ENCODE measurements at places on chromosomes 16 and 17.
A peak's percentile ranks its signal among the peaks of the same experiment; 100 is the strongest.

DNA sequence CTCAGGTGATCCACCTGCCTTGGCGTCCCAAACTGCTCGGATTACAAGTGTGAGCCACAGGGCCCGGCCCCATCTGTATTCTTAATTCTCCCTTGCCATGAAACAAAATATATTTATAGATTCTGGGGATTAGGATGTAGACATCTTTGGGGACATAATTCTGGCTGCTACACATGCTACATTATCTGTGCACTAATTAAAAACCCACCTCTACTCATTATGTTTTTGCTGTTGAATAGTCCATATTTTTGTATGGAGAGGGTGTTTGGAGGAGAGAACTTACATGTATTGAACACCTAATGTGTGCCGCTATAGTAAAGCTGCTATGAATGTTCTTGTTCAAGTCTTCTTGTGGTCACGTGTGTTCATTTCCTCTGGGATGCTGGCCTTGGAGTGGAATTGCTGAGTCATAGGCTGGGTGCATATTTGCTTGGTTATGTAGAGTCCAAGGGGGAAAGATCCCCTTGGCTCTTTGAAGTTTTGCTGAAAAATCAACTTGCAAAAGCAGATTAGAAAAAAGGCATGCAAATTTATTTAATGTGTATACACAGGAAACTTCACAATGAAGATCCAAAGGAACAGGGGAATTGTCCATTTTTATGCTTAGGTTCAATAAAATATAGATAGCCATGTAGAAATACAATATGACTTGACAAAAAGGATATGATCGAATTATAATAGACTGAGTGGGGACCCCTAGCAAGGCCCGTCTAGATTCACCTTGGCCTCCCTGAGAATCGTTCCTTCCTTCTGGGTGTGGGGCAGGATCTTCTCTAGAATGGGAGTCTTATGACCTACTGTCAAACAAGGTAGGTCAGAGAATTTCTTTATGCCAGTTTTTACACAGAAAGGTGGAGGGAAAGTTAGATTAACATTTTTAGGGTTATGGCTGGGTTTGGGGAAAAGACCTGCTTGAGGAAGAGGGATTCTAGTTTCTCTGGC lies 42.1 kb upstream of the GPRC5B start:
- H3K36me3 ChIP-seq: no peaks in the 10 kb centered on the region
- no peaks in the 10 kb centered on the region for H3K4me1 ChIP-seq
- H3K27me3 ChIP-seq: peaks cover 9% of the 10 kb centered on the region
- no peak for DNase-seq
- H3K4me3 ChIP-seq: no peak overlapping the region

GRCh38 chr17:29349409-29349808 lies 40.8 kb upstream of the TAOK1 start:
- DNase-seq: no peak
- H3K36me3 ChIP-seq: no peaks in the 10 kb centered on the region
- no peak overlapping the region for H3K4me3 ChIP-seq
- no peak overlapping the region for H3K27ac ChIP-seq
- no peaks in the 10 kb centered on the region for H3K27me3 ChIP-seq
- H3K4me1 ChIP-seq: no peaks in the 10 kb centered on the region

GRCh38 chr16:14042706-14043105 lies 28.4 kb upstream of the MRTFB start:
- no peak overlapping the region for H3K4me3 ChIP-seq
- no peak for DNase-seq
- no peaks in the 10 kb centered on the region for H3K27me3 ChIP-seq
- peaks cover 5% of the 10 kb centered on the region for H3K4me1 ChIP-seq

GRCh38 chr17:685006-685405 lies 29.6 kb downstream of the VPS53 start:
- H3K27me3 ChIP-seq: no peaks in the 10 kb centered on the region
- H3K4me3 ChIP-seq: no peak overlapping the region
- H3K4me1 ChIP-seq: peaks cover 20% of the 10 kb centered on the region
- H3K27ac ChIP-seq: no peak overlapping the region
- peaks cover 82% of the 10 kb centered on the region for H3K36me3 ChIP-seq

DNA sequence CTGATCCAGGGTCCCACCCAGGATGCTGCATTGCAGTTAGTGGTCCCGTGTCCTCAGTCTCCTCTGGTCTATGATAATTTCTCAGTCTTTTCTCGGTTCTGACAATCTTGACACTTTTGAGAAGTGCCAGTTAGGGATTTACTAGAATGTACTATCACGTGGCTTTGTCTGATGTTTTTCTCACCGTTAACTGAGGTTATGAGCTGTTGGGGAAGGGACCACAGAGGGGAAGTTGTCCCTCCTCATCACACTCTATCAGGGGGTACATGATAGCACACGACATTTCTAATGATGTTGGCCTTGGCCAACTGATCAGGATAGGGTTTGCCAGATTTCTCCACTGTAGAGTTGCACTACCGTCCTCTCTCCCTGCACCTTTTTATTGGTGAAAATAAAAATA lies 250.9 kb upstream of the SDK2 start:
- no peak overlapping the region for H3K4me3 ChIP-seq
- no peak for DNase-seq
- H3K36me3 ChIP-seq: no peaks in the 10 kb centered on the region
- H3K27ac ChIP-seq: no peak overlapping the region

DNA sequence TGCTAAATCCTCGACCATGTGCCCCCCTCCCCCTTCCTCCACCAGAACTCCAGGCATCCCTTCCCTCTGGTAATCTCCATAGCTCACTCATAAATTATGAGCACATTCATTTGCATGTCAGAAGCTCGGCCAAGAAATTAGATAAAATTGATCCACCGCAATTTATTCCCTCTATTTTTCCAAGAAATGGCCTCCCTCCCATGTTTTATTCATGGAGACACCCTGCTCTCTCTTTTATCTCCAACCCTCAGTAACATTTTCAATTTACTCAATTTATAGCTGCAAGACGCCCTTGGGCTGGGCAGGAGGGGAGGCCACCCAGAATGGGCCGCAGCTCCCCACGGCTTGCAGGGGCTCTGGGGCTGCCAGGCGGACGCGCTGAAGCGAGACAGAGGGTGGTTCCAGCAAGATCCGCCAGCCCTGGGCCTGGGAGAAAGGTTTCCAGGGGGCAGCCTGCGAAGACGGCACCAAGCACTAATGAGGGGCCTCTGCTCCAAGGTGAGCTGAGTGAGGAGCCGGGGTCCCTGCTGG lies 54.7 kb upstream of the ZNF423 start:
- H3K4me3 ChIP-seq: no peak overlapping the region
- H3K27me3 ChIP-seq: peaks cover 6% of the 10 kb centered on the region
- H3K36me3 ChIP-seq: no peaks in the 10 kb centered on the region
- no peak overlapping the region for H3K27ac ChIP-seq
- no peaks in the 10 kb centered on the region for H3K4me1 ChIP-seq
- DNase-seq: no peak

DNA sequence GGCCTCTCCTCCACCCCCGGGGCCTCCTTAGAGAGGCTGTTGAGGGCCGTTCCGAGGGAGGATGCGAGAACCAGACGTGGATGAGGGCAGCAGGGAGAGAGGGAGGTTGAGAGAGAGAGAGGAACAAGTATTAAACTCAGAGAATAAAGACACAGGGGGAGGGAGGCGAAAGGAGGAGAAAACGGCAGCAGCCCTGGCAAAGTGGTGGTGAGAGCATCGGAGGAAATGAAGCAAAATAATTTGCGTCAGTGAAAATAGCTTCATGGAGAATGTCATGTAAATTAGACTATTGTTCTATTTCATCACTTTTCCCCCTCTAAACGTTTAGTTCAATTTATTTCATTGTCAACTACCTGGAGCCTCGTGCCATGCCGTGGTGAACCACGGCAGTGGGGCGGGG lies 38.0 kb downstream of the PIPOX start:
- no peak overlapping the region for H3K4me3 ChIP-seq
- H3K4me1 ChIP-seq: no peaks in the 10 kb centered on the region
- peaks cover 56% of the 10 kb centered on the region for H3K36me3 ChIP-seq
- DNase-seq: no peak
- H3K27me3 ChIP-seq: no peaks in the 10 kb centered on the region
- no peak overlapping the region for H3K27ac ChIP-seq

DNA sequence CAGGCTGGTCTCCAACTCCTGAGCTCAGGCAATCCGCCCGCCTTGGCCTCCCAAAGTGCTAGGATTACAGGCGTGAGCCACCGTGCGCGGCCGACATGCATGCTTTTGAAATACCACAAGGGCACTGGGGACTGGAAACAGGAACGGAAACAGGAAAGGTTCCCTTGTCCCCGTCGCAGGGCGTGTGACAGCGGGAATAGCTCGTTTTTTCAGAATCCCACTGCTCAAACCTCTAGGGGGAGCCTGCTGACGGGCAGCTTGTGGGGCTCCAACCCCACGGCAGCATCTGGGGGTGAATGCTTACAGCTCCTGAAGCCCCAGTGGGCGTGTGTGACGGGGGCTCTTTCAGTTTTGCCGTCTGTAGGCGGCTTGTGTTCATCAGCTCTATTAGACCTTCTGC lies 18.8 kb upstream of the ASGR2 start:
- H3K27me3 ChIP-seq: peaks cover 11% of the 10 kb centered on the region
- H3K4me3 ChIP-seq: peak overlapping the region; percentile 67
- H3K27ac ChIP-seq: peak overlapping the region; percentile 80

Data from activated T-cell treated with anti-CD3 and anti-CD28 coated beads, Interleukin-2, amount 50 U/mL, for 24 hours (primary cell).